Left hindlimb (tissue), 1 donor: ENCODE measurements at places on chromosomes 11 and 22.

DNA sequence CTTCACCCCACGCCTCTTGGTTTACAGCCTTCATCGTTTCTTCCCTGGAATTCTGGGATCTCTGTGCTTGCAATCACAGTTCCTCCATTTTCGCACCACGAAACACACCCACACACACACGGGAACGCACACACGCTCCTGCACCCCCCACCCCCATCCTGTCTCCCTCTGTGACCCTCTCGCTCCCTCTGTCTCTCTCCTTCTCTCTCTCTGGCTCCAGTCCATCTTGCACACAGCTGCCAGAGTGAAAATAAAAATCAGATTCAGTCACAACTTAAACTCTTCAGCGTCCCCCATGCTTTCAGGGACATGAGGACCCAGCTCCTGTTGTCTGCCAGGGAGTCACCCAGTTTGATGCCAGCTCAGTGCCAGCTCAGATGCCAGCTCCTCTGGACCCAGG, 3.0 kb downstream of the GAL start:
- no peak for DNase-seq

- DNase-seq, result no peak
Observed at GRCh38 chr11:30422447-30423278, 99.8 kb downstream of the ARL14EP start.

- no peak for DNase-seq
Observed at GRCh38 chr11:118128721-118129470, 23.7 kb downstream of the SCN4B start.

- DNase-seq, result no peak
Observed at GRCh38 chr11:12408156-12408770, 30.9 kb downstream of the PARVA start.

- no peak for DNase-seq
Observed at GRCh38 chr11:15565880-15566279, 451.2 kb downstream of the INSC start.

- DNase-seq, result no peak
Observed at GRCh38 chr11:60625262-60625661, 74.2 kb upstream of the MS4A8 start.

GRCh38 chr22:22546490-22546889, 12.6 kb downstream of the PRAME start:
- no peak for DNase-seq

- DNase-seq, result no peak
Observed at GRCh38 chr11:94675813-94676212, 92.3 kb upstream of the AMOTL1 start.
